Small intestine (tissue), 16 donors: ENCODE measurements at places on chromosomes 1 and 21.

DNA sequence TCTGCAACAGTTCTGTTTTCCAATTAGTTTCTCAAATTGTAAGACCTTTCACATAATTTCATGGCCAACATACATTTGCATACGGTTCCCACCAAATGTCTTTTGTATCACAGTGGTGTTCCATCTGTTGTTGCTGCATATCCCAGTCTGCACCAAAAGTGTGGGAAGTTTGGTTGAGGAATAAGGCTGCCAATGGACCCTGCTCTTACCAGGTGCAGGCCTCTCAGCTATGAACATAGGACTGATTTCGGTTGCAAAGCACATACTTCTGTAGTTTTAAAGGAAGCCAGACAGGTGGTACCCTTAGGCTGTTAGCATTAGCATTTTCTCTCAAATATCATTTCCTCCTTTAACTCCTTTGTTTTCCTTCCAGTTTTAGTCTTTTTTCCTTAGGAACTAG is 33.8 kb downstream of the ADGRL4 start:
- DNase-seq = no peak

DNA sequence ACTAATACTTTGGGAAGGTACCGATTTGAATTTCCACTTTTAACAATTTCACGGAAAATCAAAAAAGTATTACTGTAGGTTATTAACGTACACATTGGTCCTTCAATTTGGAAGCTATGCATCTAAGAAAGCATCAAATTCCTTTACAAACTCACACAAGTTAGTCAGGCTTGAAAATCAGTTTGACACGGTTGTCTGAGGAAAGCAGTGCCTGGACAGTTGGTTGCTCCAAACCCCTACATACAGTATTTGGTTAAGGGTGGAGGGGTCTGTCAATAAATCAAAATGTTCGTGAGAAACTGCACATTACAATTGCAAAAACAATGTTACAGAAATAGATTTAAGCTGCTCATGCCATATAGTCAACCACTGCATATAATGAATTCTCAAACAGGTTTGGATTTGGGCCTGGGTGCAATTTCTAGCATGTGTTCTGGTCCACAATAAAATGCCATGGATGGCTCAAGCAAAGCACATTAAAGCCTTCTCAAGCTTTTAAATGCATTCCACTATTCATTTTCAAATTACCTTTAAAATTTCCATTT is 19.9 kb upstream of the RBM34 start:
- no peak for DNase-seq

DNA sequence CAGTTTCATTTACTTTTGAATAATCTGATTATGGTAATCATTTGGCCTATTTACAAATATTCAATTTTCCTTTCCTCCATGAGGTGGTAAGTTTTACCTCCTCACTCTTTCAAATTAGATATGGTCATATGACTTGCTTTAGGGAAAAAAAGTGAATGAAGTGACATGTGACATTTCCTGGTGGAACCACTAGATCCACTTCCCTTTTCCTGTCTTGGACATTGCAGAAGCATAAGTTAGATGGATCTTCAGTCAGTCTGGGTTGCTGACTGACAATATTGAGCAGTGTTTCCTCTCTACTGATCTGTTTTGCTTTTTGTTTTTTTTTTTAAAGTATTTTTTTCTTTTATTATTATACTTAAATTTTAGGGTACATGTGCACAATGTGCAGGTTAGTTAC is 481.1 kb upstream of the PTBP2 start:
- DNase-seq = no peak

DNA sequence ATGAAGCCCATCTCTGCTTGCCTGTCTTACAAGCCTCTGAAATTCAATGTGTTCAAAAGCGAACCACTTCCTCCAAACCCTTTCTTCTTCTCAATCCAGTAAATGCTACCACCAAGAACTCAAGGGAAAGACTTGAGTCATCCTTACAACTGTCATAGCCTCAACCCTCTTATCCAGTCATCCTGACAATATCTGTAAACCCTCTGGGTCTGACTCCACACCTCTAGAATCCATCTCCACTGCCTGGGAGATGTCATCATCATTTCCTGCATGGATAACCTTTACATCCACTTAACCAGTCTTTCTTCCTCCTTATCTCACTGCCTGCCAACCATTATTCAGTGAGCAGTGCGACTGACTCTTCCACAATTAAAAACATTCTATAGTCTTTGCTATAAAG is 441.1 kb downstream of the SETD4 start:
- no peak for DNase-seq

DNA sequence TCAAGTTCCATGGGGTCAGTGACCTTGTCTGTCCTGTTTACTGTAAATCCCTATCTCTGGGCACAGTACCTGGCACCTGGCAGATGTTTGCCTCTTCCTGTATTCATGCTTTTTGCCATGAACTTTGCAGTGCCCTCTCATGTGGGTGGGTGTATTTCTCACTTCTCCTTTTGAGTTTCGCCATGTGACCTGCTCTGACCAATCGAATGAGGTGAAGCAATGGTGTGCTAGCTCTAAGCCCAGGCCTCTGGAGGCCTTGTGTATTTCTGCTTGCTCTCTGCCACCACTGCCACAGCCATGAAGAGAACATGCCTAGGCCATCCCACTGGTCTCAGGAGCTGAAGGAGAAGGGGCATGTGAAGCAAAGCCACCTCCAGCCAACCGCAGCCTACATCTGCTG is 185.5 kb upstream of the ZC3H12A start:
- DNase-seq = no peak

DNA sequence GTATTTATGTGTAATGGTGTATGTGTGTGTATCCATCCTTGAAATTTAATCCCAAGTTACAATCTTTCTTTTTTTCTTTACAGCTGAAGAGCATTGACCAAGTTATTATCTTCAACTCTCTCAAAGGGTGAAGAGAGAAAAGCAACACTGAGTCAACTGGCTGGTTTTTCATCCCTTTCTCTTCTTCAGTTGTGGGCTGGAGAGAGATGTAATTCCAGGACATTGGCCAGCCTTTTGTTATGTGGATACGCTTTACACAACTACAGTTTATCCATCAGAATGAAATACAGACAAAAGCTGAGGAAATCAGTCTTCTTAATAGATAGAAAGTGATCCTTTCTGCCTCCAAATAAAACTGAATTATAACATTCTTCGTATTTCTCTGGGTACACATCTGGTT is 357.0 kb upstream of the NCAM2 start:
- no peak for DNase-seq

DNA sequence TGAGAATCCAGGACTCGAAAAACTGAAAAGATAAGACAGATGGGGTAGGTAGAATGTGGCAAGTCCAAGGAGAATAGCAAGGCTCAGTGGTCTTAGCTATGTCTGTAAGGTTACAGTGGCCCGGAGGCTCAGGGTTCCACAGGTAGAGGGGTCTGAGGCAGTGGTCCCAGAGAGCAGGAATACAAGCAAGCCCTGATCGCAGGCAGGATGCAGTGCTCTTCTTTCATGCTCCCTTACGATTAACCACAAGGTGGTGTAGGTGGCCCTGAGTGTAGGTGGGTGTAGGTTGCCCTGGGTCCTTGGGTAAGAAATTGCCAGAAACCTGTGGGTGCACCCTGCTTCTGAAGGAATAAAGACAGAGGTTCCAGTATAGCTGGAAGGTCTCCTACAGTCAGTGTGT is 99.1 kb upstream of the RAB3GAP2 start:
- DNase-seq = peak; percentile 3

DNA sequence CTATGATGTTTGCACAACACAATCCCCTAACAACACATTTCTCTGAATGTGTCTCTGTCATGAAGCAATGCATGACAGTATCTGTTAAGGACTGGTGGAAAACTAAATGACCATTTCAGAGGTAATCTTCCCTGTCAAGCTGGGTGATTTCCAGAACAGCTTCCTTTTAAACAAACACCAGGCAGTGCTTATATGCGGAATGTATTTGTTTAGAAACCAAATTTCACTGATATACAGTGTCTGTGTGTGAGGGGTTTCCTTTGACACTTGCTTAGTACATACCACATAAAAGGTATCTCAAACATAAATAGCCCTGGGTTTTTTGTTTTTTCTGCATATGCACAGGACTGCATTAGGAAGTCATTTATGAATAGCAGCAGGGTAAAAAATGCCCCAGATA is 95.6 kb downstream of the TGFBR3 start:
- no peak for DNase-seq

GRCh38 chr1:39776400-39776713 is 5.2 kb upstream of the OXCT2 start:
- DNase-seq = no peak

GRCh38 chr1:193629875-193630274 is 443.5 kb upstream of the B3GALT2 start:
- no peak for DNase-seq

DNA sequence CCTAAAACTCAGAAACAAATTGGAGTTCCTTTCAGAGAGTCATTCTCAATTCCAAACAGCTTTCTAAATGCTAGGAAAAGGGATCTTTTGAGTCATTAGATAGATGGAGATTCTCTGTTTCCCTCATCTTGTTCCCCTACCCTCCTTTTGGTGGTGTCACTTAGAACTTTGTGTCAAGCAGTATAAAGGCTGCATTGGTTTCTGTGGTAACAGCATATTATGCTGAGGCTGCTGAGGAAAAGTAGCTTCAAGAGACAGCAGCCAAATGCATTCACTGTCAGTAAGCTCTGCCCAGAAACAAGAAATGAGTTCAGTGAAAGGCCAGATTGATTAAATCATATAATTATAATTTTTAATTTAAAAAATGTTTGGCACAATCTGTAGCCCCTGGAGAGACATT is 144.1 kb downstream of the LRRC40 start:
- no peak for DNase-seq

DNA sequence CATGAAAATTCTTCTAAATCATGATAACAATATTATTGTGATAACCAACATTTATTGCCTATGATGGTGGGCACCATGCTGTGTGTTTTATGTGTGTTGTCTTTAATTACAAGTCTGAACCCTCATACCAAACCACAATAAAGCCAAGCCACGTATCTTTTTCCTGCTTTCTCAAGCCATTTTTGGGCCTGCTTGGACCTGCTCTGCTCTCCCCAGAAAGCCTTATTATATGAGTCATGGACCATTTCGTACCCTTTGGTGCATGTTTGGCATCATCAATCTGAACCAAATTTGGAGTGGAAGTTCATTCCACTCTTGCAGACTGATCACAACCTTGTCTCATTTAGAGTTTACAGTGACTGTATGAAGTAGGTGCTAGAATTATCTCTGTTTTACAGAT is 87.3 kb upstream of the CD53 start:
- no peak for DNase-seq

DNA sequence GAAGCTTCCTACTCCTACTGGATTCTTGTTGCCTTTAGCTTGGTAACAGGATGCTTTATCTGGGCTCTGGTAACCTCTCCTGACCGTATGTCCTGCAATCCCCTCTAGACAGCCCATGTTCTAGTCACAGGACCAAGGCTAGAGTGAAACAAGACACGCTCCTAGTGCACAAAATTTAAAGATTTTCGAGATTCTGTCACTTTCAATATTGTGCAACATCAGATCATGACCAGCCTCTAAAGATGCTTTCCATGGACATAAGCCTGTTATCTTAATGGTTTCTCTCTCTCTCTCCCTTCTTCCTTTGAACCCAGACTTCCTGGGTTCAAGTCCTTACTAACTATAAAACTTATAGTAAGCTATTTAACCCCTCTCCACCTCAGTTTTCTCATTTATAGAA is 1.6 kb upstream of the LY9 start:
- DNase-seq = no peak

- DNase-seq = no peak
These were observed 1.8 kb downstream of the WNT3A start for GRCh38 chr1:228008391-228009115.

- DNase-seq = no peak
These were observed 510.9 kb downstream of the PTPRU start for GRCh38 chr1:29747196-29747595.

DNA sequence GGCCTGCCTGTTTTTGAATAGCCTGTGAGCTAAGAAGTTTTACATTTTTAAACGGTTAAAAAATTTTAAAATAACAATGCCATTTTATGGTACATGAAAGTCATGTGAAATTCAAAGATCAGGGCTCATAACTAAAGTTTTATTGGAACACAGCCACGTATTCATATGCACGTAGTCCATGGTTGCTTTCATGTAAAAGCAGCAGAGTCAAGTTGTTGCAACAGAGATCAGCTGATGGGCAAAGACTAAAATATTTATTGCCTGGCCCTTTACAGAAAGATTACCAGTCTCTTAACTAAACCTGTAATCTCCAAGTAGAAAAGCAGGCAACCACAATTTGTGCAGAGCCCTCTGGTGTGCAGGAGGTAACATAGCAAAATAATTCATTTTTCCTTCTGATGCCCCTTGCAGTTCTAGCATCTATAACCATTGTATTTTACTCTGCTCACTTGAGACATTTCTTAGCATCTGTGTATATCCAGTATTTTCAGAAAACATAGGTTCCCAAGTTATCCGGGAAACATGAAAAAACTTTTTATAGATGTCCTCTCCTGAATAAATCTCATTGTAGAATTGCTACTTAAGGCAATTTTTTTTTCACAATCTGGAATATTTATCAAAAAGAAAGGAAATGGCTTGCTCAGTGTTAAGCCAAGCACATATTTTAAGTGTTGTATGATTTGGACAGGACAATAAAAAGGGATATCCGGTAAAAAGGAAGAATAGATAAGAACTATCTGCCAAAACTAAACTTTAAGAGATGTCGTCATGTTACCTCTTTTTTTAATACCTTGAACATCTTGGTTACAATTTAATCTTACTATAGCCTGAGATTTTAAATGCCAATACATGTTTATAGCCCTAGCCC is 430.8 kb downstream of the PLPP3 start:
- peak; percentile 88 for DNase-seq

DNA sequence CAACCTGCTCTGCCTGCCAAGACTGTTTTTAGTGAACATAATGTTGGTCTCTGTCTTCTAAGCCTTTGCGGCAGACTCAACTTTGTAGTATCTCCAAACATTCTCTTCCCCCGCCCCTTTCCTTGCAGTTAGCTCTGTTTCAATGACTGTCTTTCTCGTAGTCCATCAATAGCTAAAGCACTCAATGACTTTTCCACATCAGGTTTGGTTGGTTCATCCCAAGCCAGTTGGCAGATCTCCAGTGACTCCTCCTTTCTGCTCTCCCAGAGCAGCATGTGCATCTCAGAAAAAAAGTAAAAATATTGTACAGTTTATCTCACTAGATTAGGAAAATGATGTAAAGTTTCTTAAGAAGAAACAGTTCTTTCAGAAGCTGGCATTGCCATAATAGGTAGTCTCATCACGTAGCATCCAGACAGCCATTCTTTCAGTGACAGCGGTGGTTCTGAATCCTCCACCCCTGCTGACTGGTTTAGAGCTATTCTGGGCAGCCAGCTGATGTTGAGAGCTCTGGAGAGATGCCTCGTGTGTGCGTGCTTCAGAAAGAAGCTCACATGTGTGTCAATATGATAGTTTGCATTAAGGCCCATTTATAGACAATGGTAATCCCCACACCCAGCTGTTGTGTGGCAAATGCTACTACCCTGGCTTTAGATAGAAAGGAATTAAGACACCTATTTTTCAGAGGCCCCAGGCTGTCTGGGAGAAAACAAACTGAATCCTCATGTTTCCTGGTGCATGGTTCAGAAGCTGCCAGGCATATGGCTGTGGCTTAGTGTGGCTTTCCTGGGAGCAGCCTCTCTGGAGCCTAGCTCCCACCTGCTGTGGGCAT is 53.2 kb downstream of the CNN3 start:
- DNase-seq = no peak
